ENCODE measurements at places on chromosomes 7 and 10.

- DNase-seq: no peak
These were observed 35.6 kb downstream of the ZNF518A start for GRCh38 chr10:96165726-96166125.

- DNase-seq: no peak
These were observed 2.7 kb downstream of the GPR85 start for GRCh38 chr7:113083816-113084495.

- no peak for DNase-seq
These were observed 18.2 kb downstream of the NT5C3A start for GRCh38 chr7:33044401-33044718.

DNA sequence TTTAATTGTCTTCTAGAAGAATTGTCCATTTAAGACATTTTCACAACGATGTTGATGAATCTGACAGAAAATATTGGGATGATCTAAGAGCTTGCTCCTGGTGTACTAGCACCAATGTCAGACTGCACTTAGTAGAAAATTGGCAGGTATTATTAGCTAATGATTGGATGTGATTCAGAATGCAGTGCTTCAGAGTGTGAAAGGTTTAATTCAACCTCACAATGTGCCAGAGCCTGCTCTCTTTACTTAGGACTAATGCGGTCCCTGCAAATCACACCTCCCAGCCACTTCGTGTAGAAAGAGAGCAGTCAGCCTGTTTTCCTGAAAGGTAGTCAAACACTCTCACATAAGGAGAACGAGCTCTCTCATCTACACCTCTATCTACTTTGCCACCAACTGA, 197.5 kb downstream of the ZNF438 start:
- no peak for DNase-seq

Data from esophagus squamous epithelium (tissue), 5 donors.